ENCODE measurements at places on chromosomes 4 and X.

GRCh38 chrX:70464051-70464450 lies 19.4 kb downstream of the DLG3 start:
- DNase-seq, result no peak

- DNase-seq, result no peak
Measured at GRCh38 chr4:53477038-53477565, 99.7 kb downstream of the FIP1L1 start.

- DNase-seq, result no peak
Measured at GRCh38 chr4:180493299-180493698, 1749.9 kb upstream of the TENM3 start.

DNA sequence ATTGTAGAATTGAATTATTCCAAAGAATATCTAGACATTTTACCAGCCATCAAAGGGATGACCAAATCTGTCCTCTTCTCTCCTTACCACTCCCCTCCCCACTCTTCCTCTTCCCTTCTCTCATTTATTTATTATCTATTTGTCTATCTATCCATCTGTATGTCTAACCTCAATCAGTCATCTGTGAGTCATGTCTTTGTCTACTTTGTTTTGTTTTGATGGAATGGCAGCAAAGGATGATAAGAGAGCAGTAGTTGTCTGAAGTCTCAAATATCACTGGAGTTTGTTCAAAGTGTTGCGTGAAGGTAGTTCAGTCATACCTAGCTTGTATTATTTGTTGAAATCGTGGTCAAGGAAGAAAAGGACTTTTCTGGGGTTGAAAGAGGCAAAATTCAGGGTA lies 34.7 kb upstream of the PGRMC2 start:
- DNase-seq, result no peak

DNA sequence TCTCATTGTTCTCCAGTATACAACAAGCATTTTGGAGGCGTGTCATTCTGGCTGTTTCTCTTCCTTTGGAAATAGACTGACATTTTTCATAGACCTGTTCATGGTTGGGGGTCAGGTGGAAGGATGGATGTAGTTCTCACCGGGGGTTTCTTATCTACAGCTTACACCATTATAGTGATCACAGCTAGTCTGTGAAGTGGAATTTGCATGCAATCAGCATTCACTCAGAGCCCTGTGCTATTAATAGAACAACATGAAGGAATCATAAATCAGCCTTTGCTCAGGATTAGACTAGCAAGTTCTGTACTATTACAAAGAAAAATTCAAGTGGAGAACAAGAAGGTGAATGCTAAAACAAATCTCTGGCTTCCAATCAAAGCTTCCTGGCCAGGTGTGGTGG lies 132.6 kb upstream of the PUDP start:
- no peak for DNase-seq

DNA sequence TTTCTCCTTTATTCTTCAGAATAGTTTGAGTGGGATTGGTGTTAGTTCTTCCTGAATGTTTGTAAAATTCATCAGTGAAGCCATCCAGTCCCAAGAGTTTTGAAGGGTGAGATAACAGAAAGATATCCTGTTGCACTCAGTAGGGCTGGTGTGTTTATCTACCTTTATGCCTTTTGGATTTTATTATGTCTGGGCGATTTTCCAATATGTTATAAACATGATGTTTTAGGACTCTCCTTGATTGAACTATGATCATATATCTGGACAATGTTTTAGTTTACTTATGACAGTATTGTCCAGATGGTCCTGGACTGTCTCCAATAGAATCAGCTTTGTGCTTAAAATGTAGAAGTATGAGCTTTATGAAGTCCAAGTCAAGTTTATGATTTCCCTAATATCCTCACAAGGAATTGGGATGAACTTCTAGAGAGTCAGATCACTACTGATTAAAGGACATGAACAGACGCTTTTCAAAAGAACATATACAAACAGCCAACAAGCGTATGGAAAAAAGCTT lies 77.6 kb upstream of the ITM2A start:
- DNase-seq, result no peak

DNA sequence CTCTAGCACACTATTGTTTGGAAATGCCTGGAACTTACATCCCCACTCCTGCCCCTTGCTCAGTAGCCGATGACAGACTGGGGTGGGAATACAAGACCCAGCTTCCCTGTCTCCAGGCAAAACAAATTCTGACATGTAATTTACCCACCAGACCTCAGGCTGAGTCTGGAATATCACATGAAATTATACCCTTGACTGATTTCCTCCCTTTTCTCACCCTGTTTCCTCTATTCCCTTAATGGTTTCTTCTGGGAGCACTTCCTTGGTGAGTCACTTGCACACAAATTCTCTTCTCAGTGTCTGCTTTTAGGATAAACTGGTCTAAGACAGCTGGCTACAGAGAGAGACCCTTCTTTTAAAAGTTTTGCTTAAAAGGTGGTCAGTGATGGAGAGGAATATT lies 65.8 kb upstream of the DIPK2B start:
- DNase-seq, result no peak

- DNase-seq, result no peak
Measured at GRCh38 chrX:117607561-117607960, 509.0 kb downstream of the KLHL13 start.

- no peak for DNase-seq
Measured at GRCh38 chrX:75623535-75623934, 100.7 kb upstream of the ZDHHC15 start.

DNA sequence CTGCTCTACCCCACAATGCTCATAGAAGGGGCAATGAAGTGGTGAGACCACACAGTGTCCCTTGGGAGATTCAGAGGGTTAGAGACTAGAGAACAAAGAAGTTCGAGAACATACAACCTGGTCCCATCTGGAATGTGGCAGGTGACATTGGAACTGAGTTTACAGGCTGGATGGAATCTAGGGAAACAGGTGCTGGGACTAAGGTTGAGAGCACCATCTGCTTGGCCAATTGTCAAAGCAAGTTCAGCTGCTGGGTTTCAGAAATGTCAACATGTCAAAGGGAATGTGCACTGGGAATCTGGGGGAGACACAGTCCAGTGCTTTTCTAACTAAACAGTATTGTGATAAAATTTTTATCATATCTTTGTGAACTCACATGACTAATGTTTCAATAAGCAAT lies 15.9 kb upstream of the FAM13A start:
- no peak for DNase-seq

DNA sequence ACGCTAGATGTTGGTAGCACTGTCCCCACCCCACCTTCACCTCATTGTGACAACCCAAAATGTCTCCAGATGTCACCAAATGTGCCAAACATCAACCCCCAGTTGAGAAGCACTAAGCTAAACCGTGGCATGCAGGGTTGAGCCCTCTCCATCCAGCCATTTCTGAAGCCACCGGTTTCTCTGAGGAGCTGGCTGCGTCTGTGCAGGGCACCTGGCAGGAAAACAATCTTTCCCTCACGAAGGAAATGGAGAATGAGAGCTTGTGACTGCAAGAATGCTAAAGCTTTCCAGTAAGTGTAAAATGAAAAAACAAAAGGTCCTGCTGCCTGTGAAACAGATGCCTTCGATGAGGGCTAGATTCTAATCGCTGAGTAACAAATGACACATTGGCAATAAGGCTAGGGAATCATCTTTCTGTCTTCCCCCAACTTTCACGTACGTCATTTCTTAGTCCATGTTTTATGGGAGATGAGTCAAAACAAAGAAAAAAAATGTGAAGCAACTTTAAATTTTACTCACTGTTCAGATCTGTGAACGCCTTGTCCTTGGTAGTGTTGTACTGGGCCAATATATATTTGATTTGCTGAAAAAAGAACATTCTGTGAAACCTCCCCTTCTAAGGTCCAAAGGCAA lies 59.9 kb downstream of the PROM1 start:
- DNase-seq, result no peak

DNA sequence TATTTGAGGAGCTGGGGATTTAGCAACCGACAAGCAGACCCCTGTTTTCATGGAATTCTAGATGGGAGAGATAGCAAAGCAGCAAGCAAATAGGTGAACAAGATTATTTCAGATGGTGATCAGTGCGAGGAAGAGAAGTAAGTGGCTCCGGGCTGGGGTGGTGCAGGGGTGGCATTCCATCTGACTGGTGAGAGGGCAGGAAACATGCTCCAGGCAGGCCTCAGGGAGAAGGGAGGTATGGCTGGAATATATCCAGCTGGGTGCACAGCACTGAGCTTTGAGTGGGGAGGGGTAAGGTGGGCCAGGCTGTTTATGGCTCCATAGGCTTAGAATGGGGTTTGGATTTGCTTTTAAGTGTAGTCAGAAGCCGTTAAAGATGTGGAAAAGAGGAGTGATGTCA lies 21.2 kb downstream of the PTTG2 start:
- DNase-seq, result no peak

- no peak for DNase-seq
Measured at GRCh38 chr4:5374592-5374991, 323.3 kb downstream of the STK32B start.

- DNase-seq, result no peak
Measured at GRCh38 chrX:727738-728621, 97.4 kb downstream of the SHOX start.

DNA sequence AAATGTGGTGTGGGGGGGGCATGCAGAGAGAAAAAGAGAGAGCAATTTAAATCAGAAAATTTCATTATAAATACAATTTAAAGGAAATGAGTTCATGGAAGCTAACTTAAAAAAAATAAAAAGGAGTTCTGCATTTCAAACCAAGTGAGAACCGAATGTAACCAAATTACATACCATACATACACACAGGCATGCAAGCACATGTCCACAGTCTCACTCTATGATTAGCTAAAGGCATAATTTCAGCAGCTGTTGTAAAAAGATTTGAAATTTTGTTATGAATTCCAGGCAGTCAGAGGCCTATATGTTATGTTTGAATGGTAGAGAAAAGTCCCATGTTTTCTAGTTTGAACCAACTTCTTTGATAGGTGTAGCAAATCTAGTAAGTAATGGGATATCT lies 611.6 kb upstream of the ADGRL3 start:
- DNase-seq, result no peak

DNA sequence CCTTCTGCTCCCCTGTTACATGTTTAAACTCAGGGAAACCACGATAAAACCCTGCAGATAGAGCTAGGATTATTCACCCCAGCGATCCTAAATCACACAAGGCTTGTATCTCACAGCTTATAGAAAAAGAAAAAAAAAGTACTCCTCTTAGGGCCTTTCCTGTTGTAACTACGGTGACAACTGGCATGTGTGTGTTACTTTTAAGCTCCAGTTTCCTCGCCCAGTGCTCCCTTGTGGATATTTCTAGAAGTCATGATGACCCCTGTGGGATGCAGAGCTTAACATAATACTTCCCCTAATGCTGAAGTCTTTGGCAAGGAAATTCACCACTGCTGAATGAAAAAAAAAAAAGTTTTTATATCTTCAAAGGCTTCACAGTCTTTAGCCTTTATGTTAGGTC lies 114.7 kb downstream of the NWD2 start:
- DNase-seq, result no peak

- no peak for DNase-seq
Measured at GRCh38 chr4:119284876-119285780, 36.8 kb downstream of the FABP2 start.

DNA sequence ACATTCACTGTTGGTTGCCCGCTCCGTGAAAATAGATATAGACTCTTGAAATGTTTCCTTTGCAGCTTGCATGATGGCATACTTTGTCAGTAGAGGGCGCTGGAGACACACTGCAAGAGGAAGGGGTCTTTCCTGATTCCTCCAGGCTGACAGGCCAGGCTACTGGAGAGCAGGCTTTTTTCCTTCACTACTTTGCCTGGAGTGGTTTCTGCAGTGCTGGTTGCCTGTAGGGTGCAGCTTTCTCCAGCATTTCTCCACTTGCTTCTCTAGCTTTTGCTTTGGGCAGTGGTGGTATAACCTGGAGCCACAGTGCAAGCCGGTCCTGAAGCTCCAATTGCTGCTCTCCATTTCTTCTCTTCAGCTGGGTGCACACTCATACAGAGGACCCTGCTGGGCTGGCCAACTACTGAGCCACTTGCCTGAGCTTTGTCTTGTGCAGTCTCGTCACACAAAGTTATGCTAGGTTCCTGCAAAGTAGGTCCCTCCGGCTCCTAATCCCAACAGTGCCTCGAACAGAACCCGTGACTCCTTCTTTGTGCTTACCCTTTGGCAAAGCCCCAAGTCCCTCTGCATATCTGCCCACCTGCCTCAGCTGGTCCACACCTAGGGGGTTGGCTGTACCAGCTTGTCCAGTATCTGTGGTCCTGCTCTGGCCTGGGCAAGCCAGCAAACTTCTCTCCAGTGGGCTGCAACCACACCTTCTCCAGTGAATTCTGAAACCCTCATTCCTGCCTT lies 46.3 kb downstream of the RASSF6 start:
- DNase-seq, result no peak
